KBM-7 (cell line): ENCODE measurements at places on chromosomes 16 and 17.

GRCh38 chr17:38455288-38455915, 27.1 kb downstream of the ARHGAP23 start:
- DNase-seq = no peak

DNA sequence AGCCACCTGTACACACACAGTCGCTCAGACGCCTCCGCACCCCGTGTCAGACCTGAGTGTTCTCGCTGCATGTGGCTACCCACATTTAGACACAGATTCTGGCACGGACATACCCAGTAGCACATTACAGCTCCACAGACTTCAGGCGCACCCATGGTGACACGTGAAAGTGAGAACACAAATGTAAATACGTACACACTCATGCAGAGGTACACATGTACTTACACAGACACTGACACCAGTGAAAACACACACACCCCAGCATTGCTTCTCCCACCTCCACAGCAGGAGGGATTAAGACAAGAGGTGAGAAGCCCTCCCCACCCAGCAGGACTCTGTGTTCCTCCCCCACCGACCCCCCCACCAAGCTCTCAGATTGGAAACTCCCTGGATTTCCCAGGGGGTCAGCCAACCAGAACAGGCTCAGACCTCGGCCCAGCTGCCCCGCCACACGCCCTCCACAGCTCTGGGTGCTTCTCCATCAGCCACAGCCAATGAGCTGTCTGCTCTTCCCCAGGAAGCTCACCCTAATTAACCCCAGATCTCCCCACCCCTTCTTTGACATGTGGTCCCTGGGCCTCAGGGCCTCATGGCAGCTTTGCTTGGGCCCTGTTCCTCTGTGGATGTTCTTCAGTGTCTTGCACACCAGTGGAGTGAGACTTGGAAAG, 5.3 kb upstream of the FOXN1 start:
- DNase-seq = no peak

DNA sequence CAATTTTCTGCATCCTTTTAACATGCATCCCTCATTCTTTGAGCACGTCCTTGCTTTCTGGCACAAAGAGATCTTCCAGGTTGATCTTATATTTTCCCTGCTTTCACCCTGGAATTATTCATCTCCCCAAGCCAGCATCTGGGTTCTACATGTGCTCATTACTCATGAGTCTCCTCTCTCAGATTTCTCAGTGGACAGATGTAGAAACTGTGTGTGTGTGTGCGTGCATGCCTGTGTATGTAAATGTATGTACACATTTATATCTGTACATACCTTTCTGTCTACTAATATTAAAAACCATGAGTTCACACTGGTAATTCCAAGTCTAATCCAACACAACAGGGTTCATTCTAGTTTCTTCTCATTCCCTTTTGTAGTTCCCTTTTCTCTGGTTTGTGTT, 41.9 kb upstream of the NSRP1 start:
- no peak for DNase-seq

- no peak for DNase-seq
Observed at GRCh38 chr17:11391134-11391533, 150.1 kb downstream of the SHISA6 start.

GRCh38 chr17:79937391-79938335, 98.0 kb downstream of the TBC1D16 start:
- DNase-seq = no peak

DNA sequence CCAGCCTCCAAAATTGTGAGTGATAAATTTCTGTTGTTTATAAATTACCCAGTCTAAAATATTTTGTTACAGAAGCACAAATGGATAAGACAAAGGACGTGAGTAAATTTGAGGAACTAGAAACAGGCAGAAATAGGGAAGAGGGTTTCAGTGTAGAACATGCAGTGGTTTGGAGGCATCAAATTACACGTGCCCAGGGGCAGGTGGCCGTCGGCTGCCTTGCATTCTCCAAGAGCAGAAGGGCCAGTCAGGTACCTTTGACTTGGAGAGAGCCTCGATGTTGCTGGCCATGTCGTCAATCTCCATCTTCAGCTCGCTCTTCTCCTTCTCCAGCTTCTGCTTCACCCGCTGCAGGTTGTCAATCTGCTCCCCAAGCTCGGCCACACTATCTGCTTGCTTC, 54.3 kb downstream of the MYH13 start:
- peak; percentile 73 for DNase-seq

- no peak for DNase-seq
Observed at GRCh38 chr16:46828943-46829342, 2.0 kb downstream of the C16orf87 start.

GRCh38 chr16:2270070-2270462, 2.1 kb upstream of the RNPS1 start:
- DNase-seq = no peak

DNA sequence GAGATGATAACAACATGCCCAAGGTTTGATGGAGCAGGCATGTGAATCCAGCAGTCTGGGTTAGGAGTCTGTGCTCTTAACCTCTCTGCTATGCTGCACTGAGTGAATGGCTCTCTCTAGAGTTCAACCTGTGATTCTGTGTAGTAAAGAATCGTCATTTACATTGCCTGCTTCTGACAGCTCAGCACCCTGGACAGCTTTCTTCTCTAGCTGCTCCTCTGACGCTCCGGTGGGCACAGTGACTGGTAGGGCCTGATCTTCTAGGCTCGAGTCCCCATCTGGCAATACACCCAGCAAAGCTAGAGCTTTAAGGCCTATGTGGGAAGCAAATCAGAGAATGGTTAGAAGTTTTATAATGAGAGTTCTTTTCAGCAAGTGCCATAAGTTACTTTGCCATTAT, 85.3 kb upstream of the ATP2A3 start:
- no peak for DNase-seq

GRCh38 chr17:77564278-77564920, 394.1 kb upstream of the TNRC6C start:
- no peak for DNase-seq

- no peak for DNase-seq
Observed at GRCh38 chr17:56926704-56927103, 12.9 kb upstream of the TRIM25 start.

- DNase-seq = no peak
Observed at GRCh38 chr17:33460781-33461450, 167.8 kb upstream of the ASIC2 start.

DNA sequence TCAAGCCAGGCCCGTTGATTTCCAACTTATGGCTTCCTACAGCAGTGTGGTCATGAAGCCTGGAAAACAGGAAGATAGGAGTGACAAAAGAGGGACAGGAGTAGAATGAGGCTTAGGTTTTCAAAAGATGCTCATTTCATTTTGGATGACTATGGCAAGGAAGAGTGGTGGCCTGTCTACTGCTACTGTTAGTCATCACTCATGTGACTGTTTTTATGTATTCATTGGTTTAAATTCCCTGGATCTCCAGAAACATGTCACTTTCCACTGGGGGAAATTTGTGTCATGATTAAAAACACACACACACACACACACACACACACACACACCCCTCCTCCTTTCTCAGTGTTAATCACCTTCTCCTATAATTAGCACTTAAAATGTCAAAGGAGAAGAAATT, 1.1 kb upstream of the CYLD start:
- DNase-seq = no peak

GRCh38 chr16:28192806-28193529, 18.8 kb downstream of the XPO6 start:
- DNase-seq = peak; percentile 75

DNA sequence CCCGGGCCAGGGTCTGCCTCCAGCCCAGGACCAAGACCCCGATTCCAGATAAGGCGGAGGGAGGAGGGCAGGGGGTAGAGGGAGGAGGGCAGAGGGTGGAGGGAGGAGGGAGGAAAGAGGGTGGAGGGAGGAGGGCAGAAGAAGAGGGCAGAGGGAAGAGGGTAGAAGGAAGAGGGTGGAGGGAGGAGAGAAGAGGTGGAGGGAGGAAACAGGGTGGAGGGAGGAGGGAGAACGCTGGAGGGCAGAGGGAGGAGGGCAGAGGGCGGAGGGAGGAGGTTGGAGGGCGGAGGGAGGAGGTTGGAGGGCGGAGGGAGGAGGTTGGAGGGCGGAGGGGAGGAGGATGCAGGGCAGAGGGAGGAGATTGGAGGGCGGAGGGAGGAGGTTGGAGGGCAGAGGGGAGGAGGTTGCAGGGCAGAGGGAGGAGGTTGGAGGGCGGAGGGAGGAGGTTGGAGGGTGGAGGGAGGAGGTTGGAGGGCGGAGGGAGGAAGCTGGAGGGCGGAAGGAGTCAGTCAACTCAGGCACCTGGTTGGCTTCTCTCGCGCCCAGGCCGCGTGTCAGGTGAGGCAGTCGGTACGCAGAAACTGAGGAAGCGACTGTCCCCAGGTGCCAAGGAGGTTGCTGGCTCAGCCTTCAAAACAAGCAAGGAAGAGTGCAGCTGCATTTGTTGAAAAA, 65.2 kb downstream of the KLHDC4 start:
- no peak for DNase-seq

GRCh38 chr17:10754109-10754508, 24.3 kb upstream of the TMEM220 start:
- peak; percentile 20 for DNase-seq

DNA sequence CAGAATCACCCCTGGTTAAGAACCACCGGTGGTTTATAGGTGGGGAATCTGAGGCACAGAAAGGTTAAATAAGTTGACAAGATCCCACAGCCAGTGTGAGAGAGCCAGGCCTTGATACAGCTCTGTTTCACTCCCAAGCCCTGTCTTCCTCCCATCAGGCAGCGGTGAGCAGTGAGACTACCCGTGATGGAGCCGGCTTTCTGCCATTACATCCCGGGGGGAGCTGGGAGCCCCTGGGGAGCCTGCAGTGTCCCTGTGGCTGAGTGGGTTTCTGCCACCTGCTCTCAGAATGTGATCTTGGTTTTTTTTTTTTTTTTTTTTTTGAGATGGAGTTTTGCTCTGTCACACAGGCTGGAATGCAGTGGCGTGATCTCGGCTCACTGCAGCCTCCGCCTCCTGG, 66.4 kb downstream of the ABCC1 start:
- DNase-seq = no peak

DNA sequence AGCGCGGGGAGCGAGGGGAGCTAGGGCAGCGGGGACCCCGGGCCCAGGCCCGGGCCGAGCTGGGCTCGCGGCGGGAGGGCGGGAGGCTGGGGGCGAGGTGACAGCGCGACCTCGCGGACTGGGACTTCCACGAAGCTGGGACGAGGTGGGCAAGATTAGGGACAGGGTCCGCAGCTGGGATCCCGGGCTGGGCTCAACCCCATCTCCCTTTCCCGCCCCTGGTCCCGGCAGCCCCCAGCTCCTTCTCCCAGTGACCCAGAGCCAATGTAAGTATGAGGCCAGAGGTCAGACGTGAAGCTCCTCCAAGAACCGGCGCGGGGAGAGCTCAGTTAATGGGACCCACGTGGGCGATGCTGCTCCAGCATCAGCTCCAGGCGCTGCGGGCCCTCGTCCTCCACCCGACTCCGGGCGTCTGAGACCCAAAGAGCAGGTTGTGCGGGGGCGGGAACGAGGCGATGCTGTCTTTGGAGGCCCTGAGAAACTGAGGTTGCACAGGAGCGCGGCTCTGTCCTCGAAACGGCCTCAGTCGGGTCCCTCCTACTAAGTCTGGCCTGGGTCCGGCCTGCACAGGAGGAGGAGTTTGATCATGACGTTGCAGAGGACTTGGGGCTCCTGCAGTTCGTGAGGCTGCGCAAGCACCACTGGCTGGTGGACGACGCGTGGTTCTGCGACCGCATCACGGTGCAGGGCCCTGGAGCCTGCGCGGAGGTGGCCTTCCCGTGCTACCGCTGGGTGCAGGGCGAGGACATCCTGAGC, 585 bp downstream of the ALOX12 start:
- no peak for DNase-seq

GRCh38 chr16:3637371-3637923, 17.0 kb upstream of the DNASE1 start:
- DNase-seq = peak; percentile 85

DNA sequence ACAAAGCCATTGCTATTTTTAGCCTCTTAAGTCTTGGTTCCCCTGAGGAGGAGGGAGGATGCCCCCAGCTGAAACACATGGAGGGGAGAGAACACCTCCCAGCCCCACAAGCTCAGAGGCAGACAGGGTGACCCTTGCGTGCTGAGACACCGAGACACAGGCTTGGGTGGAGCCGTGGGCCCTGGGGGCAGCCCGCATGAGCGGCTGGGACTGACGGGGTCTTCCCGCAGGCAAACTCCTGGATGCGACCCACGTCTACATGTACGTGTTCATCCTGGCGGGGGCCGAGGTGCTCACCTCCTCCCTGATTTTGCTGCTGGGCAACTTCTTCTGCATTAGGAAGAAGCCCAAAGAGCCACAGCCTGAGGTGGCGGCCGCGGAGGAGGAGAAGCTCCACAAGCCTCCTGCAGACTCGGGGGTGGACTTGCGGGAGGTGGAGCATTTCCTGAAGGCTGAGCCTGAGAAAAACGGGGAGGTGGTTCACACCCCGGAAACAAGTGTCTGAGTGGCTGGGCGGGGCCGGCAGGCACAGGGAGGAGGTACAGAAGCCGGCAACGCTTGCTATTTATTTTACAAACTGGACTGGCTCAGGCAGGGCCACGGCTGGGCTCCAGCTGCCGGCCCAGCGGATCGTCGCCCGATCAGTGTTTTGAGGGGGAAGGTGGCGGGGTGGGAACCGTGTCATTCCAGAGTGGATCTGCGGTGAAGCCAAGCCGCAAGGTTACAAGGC, 9.8 kb downstream of the SLC16A3 start:
- DNase-seq = peak; percentile 60

DNA sequence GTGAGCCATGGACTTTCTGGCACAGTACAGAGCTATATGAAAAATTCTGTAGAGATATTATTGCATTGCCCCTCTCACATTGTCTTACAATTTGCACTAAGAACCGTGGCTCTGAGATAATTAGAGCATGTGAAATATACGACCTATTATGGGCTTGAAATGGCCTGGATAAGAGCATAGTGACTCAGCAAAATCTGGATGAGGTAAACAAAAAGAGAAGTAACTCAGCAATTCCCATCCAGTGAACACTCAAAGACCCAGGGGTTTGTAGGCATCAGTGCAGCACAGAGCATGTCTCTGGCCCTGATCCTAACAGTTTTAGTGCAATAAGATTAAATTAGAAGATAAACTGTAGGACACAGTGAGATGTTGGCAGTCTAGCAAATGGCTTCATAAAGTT, 317.2 kb upstream of the MYOCD start:
- DNase-seq = peak; percentile 13

DNA sequence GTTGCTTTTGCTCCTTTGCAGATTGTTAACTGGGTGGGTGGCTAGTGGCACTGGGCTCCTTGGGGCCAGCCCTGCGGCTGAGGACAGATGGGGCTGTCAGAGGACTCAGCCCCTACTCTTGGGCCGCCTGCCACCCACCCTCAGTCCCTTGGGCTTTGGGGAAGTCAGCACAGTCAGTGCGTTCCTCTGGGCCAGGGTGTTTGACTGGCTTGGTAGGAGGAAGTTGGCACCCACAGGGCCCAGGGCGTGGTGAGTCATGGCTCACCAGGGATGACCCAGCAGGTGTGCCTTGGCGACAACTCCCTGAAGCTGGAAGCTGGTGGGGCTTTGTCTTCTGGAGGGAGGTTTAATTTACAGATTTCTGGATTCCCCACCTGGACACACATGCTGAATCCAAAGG, 32.4 kb downstream of the HAPSTR1 start:
- DNase-seq = peak; percentile 33

GRCh38 chr17:70763018-70763417, 593.7 kb downstream of the KCNJ2 start:
- no peak for DNase-seq

GRCh38 chr16:59216291-59216690, 482.2 kb upstream of the GOT2 start:
- no peak for DNase-seq

- no peak for DNase-seq
Observed at GRCh38 chr17:49910094-49910857, 58.7 kb upstream of the DLX4 start.
